ENCODE measurements at places on chromosomes 1 and 21.

- DNase-seq, result no peak
Observed at GRCh38 chr1:91797164-91797563, 88.8 kb downstream of the TGFBR3 start.

- DNase-seq, result no peak
Observed at GRCh38 chr1:35936838-35937237, 5.9 kb downstream of the AGO3 start.

- no peak for DNase-seq
Observed at GRCh38 chr1:109783436-109783835, 19.7 kb upstream of the EPS8L3 start.

GRCh38 chr1:239388159-239388485, 1.8 kb downstream of the CHRM3 start:
- DNase-seq, result no peak

- DNase-seq, result no peak
Observed at GRCh38 chr1:161848676-161849075, 82.6 kb downstream of the ATF6 start.

- no peak for DNase-seq
Observed at GRCh38 chr1:74467786-74468377, 44.5 kb downstream of the LRRC53 start.

- DNase-seq, result no peak
Observed at GRCh38 chr1:100265562-100265930, 470 bp upstream of the RTCA start.

DNA sequence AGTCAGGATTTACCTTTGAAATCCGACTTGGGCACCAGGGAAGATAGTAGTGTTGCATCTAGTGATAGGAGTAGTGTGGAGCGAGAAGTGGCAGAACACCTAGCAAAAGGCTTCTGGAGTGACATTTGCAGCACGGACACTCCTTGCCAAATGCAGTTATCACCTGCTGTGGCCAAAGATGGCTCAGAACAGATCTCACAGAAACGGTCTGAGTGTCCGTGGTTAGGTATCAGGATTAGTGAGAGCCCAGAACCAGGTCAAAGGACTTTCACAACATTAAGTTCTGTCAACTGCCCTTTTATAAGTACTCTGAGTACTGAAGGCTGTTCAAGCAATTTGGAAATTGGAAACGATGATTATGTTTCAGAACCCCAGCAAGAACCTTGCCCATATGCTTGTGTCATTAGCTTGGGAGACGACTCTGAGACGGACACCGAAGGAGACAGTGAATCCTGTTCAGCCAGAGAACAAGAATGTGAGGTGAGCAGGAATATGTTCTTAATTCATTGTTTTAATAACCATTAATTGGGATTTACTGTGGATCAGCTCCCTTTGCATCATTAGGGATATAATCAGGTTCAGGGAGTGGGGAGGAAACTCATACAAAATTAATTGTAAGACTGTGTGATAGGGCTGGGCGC, 28.3 kb downstream of the BACH1 start:
- DNase-seq, result no peak

GRCh38 chr1:235199441-235199840, 38.4 kb upstream of the RBM34 start:
- DNase-seq, result no peak

DNA sequence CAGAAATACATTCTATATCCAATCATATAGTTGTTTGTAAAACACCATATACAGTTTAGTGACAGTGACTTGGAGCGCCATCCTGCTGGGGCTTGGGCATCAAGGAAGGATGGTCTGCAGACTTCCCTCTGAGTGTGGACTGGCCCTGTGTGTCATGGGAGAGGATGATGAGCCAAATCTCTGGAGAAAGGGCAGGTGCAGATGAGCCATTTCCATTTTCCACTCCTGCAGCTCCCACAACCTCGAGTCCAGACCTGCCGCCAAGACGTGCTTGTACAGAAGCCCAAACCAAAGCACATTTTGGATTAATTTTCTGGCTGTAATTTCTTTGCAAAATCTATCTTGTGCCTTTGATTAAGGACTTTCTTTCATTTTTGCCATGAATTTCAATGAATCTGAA, 48.3 kb upstream of the SLC22A15 start:
- no peak for DNase-seq

DNA sequence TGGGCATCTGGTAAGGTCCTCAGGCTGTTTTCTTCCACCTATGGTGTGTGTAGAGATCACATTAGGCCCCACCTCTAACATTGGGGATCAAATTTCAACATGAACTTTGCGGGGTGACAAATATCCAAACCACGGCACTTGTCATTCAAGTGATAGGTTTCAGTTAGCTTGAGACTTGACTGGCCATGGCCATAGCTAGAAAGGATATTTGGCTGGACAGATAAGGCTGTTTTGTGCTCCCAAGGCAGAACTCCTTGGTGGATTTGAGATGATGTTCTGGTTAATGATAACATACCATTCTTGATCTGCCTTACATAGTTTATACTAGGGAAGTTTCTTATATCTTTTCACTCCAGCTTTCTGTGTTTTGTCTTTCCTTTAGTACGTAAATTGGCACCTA, 48.5 kb downstream of the CELF3 start:
- DNase-seq, result no peak
